Prostate gland (tissue), 2 donors: ENCODE measurements at places on chromosomes 5 and 9. TPM values are rescaled to one million over a fixed set of nuclear protein-coding genes. Genes with fewer than 3 reads are reported as not detected.

The KIAA0825 gene
- 3.9 TPM for total RNA-seq

The TSSK1B gene
- total RNA-seq, result 0.32 TPM

The OR13J1 gene
- total RNA-seq, result not detected

The SPATA31D4 gene
- not detected for total RNA-seq

The IFNA6 gene
- not detected for total RNA-seq

The TRPM6 gene
- 4.7 TPM for total RNA-seq
